ENCODE measurements at places on chromosomes 1 and 21.
A peak's percentile ranks its signal among the peaks of the same experiment; 100 is the strongest.

- no peak for DNase-seq
Observed at GRCh38 chr21:38900499-38900898, 94.8 kb downstream of the ETS2 start.

GRCh38 chr1:36096500-36097432 lies 8.1 kb downstream of the ADPRS start:
- peak; percentile 53 for DNase-seq

DNA sequence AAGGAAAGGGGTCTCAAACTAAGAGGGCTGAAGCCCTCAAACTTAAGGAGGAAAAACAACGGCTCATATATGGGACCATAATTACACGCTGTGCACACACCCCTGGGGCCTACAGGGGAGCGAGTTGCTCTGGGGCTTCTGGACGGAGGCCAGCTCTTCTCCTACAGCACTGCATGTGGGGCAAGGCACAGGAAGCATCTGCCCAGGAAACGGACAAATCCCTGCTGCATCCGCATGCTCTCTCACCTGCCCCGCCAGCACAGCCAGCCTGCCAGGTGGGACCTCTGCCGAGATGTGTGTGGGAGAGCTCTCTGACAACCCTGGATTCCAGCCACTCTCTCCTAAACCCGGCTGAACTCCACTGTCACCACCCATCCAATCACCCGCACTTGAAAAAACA lies 54.1 kb downstream of the MRPL37 start:
- no peak for DNase-seq

- no peak for DNase-seq
Observed at GRCh38 chr1:53378061-53378460, 50.2 kb upstream of the LRP8 start.

- no peak for DNase-seq
Observed at GRCh38 chr1:39293375-39294070, 89.0 kb downstream of the MACF1 start.

DNA sequence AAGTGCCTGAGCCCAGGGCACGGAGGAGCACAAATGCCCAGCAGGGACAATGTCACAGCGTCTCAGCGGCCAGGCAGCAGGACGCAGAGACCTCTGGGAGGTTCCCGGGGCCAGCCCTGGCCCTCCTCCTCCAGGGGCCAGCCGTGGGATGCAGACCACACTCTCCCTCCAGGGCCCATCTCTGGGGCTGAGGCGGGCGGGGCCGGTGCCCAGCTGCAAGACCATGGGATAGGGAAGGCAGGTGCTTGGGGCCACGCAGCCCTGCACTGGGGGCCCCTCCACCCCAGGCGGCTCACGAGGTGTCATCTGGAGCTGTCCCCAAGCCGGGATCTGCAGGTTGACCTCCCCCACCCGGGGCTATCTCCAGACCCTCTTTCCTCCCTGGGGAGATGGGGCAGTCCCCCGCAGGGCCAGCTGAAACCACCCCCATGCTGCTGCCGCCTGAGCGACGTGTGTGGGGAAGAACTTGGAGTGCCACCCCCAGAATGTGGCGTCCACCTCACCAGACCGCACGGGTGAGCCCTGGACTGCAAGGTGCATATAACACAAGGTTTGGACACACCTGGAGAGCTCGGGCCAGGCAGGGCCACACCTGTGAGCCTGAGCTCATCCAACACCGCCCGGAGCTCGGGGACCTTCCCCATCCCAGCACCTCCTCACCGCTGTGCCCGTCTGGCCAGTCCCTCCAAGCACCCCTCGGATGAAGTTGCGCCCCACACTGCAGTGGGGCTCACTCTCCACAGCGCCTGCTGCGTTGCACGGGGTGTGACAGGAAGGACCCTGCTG lies 4.1 kb upstream of the TTLL10 start:
- peak; percentile 51 for DNase-seq

DNA sequence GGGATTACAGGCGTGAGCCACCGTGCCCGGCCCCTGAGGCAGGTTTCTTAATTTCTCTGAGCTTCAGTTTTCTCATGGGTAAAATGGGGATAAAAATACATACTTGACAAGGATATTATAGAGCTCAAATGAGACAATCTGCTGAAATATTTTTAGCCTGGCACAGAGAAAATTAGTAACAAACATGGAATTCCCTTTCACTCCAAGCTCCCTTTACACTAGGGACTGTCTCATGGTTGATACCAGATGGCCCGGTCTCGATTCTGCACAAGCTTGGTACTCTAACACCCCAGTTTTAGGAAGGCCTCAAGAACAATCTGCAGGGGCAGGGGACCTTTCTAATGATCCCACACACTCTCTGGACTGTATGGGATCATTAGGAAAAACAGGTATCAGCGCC lies 671.7 kb downstream of the SMYD3 start:
- DNase-seq: no peak

DNA sequence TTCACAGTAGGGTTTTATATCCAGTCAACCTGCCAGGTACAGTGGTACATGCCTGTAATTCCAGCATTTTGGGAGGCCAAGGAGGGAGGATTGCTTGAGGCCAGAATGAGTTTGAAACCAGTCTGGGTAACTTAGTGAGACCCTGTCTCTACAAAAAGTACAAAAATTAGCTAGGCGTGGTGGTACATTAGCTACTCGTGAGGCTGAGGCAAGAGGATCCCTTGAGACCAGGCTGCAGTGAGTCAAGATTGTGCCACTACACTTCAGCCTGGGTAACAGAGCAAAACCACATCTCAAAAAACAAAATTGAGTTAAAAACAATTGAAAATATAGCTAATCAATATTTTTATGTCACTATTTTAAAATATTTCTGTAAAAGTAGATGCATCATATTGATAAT lies 33.2 kb downstream of the DDI2 start:
- no peak for DNase-seq

- peak; percentile 84 for DNase-seq
Observed at GRCh38 chr1:179079113-179079761, 2.6 kb upstream of the TOR3A start.

- no peak for DNase-seq
Observed at GRCh38 chr21:33569991-33570390, 18.5 kb downstream of the DONSON start.

DNA sequence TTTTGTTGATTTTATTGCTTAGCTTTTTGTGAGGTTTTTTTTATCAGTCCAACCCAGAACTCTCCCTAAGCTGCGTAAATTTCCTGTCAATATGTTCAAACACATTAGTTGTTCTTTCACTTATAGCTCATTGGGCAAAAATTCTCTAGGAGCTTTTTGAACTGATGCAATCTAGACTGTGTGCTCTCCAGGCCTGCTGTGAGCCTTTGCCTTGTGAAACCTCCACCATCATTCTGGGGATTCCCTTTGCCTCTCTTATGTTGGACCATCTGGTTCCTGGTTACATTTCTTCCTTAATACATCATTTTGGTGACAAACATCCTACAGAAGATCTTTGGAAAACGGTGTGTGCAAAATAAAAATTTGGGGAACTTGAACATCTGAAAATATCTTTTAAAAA lies 247.2 kb downstream of the LRRC7 start:
- no peak for DNase-seq

DNA sequence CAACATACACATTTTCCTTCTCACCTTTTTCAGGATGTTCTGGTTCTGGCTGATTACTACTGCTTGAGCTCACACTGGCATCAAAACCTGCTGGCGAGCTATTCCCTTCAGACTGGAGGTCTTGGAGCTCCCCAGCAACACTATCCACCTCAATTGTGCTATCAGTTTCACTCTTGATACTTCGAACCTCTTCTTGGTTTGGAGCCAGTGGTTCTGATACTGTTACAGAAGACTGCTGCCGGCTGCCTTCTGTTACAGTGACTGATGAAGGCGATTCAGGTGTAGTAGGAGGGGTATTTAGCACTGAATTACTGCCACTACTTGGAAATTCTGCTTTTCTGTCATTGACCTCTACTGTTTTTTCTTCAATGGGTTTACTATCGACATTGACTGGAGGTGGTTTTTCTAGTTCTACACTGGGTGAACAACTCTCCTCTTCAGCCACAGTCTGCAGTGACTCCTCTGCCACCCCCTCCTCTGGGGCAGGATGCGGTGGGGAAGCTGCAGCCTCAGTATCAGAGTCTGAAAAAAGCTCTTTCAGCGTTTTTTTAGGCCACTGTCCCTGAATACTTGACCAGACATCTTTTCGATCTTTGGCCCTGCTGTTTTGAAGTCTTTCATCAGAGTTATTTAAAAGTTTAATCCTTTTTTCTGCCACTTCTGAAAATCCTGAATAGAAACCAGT lies 20.7 kb upstream of the RBM34 start:
- DNase-seq: no peak

GRCh38 chr1:227808566-227808965 lies 6.9 kb upstream of the PRSS38 start:
- no peak for DNase-seq

DNA sequence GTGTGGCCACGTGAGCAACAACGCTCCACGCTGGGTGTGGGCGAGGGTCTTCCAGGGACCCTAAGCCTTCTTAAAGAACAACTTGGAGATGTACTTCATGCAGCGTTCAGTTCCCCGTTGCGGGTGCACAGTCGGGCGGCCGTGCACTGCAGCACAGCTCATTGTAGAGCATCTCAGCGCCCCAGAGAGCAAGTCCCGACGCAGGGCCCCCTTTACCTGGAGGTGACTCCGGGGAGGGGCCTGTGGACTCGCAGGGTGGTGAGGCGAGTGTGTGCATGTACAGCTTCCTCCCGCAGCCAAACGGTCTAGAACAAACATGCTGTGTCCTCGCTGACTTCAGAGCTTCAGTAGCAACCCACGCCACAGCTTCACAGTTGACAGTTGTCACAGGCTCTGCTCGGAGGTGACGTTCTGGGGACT lies 19.5 kb downstream of the RRP1 start:
- DNase-seq: no peak

GRCh38 chr21:32411350-32412161 lies 950 bp upstream of the EVA1C start:
- DNase-seq: no peak

DNA sequence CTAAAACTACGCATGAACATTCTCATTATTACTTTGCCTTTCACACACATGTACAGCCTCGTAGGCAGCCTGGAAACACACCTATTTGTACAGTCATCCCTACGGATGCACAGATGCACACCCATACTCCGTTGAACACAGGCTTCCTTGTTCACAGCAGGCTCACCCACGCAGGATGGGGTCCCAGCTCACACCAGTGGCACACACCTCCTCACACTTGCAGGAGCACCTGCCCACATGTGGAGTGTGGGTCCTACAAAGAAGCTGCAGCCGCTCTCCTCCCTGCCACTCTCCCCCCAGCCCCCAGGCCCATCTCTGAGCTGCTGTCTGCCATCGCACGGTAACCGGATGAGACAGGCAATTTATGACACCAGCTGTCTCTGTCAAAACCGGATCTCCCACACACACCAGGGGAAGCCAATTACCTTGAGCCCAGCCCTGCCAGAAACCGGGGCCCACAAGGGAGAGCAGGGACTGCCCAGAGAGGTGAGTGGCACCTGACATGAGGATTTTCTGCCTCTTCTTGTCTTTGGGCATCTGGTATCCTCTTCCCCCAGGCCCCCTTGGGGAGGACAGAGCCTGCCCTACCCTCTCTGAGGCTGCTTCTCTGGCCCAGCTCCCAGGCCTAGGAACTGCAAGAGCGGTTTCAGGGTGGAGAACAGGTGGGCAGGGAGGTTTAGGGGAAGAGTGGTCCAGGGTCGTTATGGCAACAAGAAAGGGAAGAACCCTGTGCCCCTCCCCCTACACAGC lies 175.4 kb downstream of the IGSF21 start:
- DNase-seq: peak; percentile 46
